RPMI8226 (cell line): ENCODE measurements at places on chromosomes 5 and 9.

- DNase-seq: no peak
Measured at GRCh38 chr9:125397736-125398135, 136.1 kb downstream of the GAPVD1 start.

GRCh38 chr5:157602505-157602904, 26.9 kb upstream of the ADAM19 start:
- DNase-seq: peak; percentile 34

- peak; percentile 15 for DNase-seq
Measured at GRCh38 chr9:95268681-95269080, 48.8 kb downstream of the FANCC start.

DNA sequence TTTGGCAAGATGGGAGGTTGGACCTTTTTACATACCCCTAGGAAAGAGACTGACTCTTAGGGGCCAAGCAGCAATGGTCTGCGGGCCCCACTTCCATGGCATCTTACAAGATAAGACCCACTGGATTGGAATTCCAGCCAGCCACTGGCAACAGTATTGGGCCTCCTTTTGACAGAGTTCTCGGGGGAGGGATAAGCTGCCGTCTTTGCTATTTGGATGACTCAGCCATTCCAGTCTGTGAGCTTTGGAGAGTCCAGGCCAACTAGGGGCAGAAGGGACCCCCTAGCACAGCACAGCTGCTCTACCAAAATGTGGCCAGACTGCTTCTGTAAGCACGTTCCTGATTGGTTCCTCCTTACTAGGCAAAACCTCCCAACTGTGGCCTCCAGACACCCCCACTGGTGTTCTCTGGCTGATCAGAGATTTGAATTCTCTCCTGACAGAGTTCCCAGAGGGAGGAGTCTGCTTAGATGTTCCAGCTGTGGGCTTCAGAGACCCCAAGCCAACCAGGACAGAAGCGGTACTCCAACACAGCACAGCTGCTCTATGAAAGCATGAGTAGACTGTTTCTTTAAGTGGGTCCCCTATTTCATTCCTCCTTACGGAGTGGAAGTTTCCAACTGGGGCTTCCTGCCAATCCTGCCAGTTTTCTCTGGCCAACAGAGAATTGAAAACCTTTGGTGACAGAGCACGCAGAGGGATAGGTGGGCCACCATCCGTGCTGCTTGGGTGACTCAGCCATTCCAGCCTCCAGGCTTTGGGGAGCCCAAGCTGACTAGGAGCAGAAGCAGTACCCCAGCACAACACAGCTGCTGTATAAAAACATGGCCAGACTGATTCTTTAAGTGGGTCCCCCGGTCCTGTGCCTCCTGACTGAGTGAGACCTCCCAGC, 672.1 kb upstream of the RIOK2 start:
- no peak for DNase-seq

GRCh38 chr9:106383072-106383471, 479.9 kb upstream of the ZNF462 start:
- no peak for DNase-seq

DNA sequence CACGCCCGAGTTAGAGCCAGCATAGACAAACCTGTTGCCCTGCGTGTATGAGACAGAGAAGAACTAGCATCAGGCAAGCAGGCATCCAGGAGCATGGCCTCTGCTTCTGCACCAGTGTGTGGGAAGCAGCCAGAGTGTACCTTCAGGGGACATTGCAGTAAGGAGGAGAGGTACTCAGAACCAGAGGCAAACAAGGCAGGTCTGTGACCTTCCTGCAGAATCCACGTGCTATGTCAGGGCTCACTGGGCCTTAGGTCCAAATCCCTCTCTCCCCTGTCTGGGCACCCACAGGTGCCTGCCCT, 63.0 kb downstream of the SECISBP2 start:
- no peak for DNase-seq

DNA sequence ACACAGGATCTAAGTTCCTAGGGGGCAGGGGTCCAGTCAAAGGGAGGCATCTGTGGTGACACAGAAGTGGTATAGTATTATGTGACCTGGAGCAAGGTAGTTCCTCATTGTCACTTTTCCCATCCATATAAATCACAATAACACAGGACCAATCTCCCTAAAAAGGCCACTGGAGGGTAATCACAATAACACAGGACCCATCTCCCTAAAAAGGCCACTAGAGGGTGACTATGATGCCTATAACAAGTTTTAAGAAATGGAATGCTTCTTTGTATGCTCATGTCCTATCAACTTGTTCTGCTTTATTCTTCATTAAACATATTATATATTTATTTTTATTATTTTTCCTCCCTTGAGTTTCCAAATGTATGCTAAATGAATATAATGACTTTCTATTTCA, 254.6 kb downstream of the ASTN2 start:
- DNase-seq: no peak

- no peak for DNase-seq
Measured at GRCh38 chr9:136376457-136376856, 3.0 kb upstream of the CARD9 start.

DNA sequence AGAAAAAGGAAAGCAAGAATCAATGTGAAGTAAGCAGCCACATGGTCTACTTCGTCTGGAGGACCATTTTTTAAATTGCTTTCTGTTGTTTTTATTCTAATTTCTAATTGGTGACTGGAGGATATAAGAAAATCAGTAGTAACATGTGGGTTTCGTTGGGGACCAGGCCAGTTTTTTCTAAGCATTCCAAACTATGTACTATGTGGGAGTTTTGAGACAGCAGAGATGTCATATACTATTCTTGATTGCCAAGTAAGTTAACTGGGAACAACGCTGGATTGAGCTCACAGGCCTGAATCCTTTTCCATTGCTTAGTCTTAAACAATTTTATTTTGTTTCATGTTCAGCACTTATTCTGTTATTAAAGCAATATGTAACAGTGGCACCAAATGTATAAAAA, 225.7 kb downstream of the TMEM167A start:
- no peak for DNase-seq

GRCh38 chr5:134188092-134188491, 11.3 kb upstream of the SKP1 start:
- DNase-seq: no peak

DNA sequence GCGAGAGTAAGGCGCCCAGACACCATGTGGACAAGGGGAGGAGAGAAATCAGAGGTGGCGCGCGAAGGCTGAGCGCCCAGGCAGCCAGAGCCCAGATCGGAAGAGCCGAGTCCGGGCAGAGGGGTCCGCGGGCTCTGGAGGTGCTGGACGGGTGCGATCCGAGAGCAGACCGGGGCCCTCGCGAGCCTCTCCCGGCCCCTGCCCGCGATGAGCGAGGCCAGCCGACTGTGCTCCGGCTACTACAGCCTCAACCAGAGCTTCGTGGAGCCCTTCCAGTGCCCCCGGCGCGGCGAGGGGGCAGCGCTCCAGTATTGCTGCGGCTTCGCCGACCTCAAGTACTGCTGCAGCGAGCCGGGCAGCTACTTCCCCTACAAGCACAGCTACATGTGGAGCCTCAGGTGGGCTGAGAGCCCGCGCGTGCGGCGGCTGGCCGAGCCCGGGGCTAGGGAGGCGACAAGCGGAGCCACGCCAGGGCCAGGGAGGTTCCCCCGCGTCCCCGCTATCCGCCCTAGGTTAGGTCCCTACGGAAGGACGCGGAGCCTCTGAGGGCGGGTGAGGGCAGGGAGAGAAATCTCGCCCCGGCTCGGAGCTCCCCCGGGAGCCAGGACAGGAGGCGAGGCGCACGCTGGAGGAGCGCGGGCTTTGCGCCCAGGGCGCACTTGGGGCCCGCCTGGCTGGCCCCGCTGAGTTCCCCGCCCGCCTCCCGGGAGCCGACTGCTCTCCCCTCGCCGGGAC, at the start of gene SHISAL2B:
SHISAL2B (plus strand) TSS at position 87 of the 735 bp plus-strand sequence; CDS start at position 208, 121 bp downstream.
- no peak for DNase-seq

DNA sequence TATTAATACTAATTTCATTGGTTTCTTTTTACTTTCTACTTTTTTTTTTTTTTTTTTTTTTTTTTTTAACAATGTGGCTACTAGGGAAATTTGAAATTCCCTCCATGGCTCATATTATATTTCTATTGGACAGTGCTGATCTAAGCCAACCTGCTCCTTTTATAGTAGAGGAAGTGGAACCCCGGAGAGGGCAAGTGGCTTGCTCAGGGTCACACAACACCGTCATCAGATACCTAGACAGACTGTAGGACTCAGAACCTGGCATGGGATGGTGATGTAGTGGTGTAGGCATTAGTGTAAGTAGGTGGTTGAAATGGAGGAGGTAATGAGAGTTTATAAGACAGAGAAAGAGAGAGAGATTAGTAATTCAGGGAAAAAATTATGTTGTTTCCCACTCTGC, 10.8 kb downstream of the ZNF618 start:
- no peak for DNase-seq

- peak; percentile 65 for DNase-seq
Measured at GRCh38 chr5:134568761-134569695, 43.6 kb downstream of the JADE2 start.

GRCh38 chr9:83154821-83155220, 91.9 kb upstream of the RASEF start:
- DNase-seq: peak; percentile 57

GRCh38 chr9:99231711-99232110, 9.6 kb downstream of the SEC61B start:
- peak; percentile 37 for DNase-seq

DNA sequence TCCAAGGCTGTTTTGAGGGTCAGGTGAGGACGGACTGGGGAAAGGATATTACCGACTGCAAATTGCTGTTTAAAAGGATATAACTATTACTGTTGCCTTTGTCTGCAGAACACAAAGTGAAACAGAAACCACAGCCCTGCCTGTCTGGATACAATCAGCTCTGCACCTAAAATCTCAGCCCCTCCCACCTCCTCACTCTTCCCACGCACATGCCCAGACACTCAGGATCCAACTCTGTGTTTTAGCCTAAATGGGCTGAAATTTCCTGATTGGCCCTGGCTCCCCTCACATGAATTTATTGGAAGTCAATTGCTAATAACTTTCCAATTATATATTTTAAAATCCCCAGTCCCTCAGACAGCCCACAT, 176.3 kb upstream of the PPP1R26 start:
- peak; percentile 63 for DNase-seq

- DNase-seq: no peak
Measured at GRCh38 chr5:75617736-75618352, 6.6 kb downstream of the ANKDD1B start.

DNA sequence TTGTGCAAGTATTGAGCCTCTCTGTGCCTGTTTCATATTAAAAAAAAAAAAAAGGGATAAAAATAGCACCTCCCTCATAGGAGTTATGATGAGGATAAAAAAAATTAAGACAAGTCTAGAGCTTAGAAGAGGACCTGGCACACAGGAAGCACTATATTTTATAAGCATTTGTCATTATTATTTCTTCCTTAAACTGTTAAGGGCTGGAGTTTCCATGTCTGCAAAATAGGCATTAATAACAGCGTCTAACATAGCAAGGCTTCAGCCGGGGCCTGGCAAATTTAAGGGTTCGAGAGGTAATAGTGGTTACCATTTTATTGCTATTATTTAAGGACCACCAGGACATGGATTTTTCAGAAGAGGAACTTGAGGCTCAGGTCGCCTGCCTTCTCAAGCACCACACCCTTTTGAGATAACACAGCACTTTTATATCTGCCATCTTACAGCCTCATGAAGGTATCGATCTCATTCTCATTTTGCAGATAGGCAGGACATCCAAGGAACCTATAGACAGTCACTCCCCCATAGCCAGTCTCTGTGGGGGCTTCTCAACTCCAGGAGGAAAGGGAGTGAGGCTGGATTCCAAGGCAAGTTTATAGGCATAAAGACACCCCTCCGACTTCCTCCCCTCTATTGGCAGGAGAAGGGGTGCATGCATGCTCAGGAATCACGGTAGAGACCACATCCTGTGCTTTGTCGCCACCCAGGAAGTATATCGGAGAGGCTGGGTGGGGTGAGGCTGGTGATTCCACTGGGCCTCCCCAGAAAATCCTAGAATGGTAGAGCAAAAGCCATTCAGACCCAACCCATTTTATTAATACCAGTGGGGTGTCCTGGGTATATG, 2.4 kb downstream of the ANXA6 start:
- no peak for DNase-seq

DNA sequence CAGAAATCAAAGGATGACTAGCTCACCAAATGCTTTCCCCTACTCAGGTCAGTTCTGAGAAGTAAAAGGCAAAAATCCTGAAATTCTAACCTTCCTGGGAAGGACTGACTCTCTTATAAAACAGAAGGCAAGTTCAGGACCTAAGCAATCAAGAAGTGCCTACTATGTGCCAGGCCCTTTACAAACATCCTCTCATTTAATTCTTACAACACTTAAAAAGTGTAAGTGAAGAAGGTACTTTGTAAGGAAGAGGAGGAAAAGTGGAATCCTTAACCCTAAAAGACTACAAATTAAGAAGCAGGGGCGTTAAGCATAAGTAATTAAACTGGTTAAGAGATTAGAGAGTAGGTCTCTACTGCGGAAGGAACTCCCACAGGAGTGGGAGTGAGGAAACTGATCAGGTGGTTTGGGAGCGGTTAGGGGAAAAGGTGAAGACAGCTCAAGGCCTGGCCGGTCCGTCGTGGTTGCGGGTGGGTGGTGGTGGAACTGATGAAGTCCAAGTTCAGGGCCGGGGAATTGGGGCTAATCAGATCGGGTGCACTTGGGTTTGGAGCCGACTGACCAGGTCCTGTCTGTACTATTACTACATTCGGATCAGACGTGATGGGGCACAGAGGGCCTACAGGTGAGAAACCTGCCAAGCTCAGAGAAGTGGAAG, 839 bp downstream of the MED27 start:
- peak; percentile 9 for DNase-seq

- no peak for DNase-seq
Measured at GRCh38 chr9:34927061-34927460, 31.0 kb upstream of the PHF24 start.

GRCh38 chr9:14650596-14650995, 42.6 kb downstream of the ZDHHC21 start:
- no peak for DNase-seq

- DNase-seq: peak; percentile 42
Measured at GRCh38 chr5:159825551-159826051, 90.7 kb upstream of the ADRA1B start.

- DNase-seq: no peak
Measured at GRCh38 chr5:45578270-45578669, 117.9 kb downstream of the HCN1 start.

DNA sequence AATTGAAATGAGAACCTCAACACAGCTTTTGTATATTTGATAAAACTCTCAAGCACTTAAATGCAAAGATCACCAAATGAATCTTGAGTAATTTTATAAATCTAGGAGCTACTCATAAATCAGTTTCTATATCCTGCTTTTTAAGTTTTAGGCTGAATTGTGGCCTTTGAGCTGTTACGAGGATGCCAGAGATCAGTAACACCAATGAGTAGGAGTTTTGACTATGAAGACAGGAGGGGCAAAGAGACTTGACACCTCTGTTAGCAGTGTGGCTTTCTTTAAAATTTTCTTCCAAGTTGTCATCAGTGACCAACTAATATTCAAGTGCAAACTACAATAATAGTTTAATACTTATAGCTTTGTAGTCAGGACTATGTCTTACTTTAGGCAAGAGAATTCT, 12.6 kb downstream of the PPIP5K2 start:
- DNase-seq: no peak

DNA sequence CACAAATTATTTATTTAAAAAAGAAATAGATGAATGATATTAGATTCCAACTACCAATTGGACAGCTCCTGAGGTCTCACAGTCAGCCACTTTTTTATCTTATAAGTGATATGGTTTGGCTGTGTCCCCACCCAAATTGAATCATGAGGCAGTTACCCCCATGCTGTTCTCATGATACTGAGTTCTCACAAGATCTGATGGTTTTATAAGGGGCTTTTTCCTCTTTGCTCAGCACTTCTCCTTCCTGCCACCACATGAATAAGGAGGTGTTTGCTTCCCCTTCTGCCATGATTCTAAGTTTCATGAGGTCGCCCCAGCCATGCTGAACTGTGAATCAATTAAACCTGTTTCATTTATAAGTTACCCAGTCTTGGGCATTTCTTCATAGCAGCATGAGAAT, 12.9 kb downstream of the NLN start:
- peak; percentile 47 for DNase-seq
